ENCODE measurements at places on chromosomes 5 and 9.
A peak's percentile ranks its signal among the peaks of the same experiment; 100 is the strongest.

DNA sequence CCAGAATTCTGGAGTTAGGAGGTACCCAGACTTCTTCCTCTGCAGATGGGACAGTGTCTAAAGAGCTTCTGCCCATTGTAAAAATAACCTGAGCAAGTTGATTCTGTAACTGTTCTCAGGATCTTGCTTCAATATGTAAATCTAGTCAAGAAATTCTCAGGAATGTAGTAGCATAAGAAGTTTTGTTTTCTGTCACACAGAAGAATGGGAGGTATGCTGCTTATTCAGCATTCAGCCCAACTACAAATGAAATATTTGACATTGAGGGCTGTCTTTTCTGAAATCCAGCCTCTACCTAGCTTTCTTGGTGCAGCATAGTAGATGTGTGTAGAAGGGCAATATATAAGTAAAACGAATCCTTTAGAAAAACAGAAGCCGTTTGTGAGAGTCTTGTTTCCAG is 13.8 kb downstream of the MACIR start:
- H3K27ac ChIP-seq, result peak overlapping the region; percentile 44
- peaks cover 9% of the 10 kb centered on the region for H3K4me1 ChIP-seq
- H3K4me3 ChIP-seq, result no peak overlapping the region
- H3K27me3 ChIP-seq, result no peaks in the 10 kb centered on the region
- H3K36me3 ChIP-seq, result peaks cover 30% of the 10 kb centered on the region

DNA sequence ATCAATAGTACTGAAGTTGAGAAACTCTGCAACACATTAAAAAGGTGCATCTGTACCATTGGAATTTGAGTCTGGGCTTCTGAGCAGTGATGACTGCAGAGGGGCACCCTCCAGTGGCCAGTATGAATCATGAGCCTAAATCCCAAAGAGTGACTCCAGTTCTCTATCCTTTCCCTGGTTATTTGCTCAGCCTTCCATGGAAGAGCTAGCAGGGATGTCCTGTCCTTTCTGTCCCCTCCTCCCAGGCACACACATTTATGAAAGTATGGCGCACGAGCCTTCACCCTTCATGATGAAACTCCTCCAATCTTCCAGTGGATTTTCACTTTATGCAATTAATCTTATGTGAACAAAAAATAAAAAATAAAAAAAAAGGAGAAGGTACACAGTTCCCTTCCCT is 81.0 kb downstream of the ESM1 start:
- no peak for DNase-seq
- peaks cover 20% of the 10 kb centered on the region for H3K4me1 ChIP-seq
- H3K27me3 ChIP-seq, result peaks cover under 1% of the 10 kb centered on the region
- H3K36me3 ChIP-seq, result no peaks in the 10 kb centered on the region

DNA sequence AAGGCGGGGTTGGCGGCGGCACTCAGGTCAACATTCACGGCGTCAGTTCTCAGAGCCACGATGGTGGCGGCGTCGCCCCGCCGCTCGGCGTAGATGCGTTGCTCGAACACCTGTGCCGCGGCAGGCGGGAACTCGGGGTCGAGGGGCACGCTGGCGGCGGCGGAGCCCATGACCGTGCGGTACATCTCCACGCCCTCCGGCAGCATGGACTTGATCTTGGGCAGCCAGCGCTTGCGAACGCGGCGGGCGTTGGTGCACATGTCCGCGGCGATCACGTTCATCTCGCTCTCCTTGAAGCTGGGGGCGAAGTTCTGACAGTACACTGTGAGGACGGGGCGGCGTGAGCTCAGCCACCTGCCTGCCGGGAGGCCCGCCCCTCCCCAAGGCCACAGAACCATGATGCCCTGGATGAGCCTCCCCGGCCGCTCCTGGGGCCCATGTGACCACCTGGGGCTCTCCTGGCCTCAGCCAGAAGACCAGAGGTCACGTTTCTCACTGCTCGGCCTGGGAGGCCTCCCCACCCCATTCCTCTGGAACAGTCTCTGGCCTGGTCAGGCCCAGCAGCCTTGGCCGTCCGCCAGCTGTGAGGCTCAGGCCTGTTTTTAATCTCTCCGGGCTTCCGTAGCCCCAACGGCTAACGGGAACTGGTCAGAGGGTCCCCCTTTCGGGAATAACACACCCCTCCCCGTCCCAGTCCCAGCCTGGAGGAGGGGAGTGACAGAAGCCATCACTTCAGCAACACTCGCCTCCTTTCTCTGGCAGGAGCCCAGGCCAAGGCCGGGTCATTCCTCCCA is 50.7 kb upstream of the UBAC1 start:
- H3K27ac ChIP-seq, result no peak overlapping the region
- peaks cover 7% of the 10 kb centered on the region for H3K4me1 ChIP-seq
- peaks cover 28% of the 10 kb centered on the region for H3K36me3 ChIP-seq
- H3K27me3 ChIP-seq, result no peaks in the 10 kb centered on the region

- H3K27ac ChIP-seq, result no peak overlapping the region
- H3K4me1 ChIP-seq, result no peaks in the 10 kb centered on the region
- no peak for DNase-seq
Measured at GRCh38 chr5:158570502-158570901, 529.2 kb downstream of the EBF1 start.

GRCh38 chr9:103281126-103281525 is 286.0 kb downstream of the CYLC2 start:
- no peaks in the 10 kb centered on the region for H3K36me3 ChIP-seq
- H3K4me3 ChIP-seq, result no peak overlapping the region
- DNase-seq, result no peak
- H3K27me3 ChIP-seq, result no peaks in the 10 kb centered on the region
- H3K27ac ChIP-seq, result no peak overlapping the region

- peak; percentile 58 for DNase-seq
- H3K4me1 ChIP-seq, result peaks cover 3% of the 10 kb centered on the region
- H3K36me3 ChIP-seq, result peaks cover 4% of the 10 kb centered on the region
- H3K4me3 ChIP-seq, result no peak overlapping the region
Measured at GRCh38 chr5:33558489-33558888, 117.7 kb downstream of the TARS1 start.

- H3K36me3 ChIP-seq, result no peaks in the 10 kb centered on the region
- no peak overlapping the region for H3K27ac ChIP-seq
- no peak for DNase-seq
Measured at GRCh38 chr5:28286566-28286965, 1248.2 kb upstream of the CDH9 start.

DNA sequence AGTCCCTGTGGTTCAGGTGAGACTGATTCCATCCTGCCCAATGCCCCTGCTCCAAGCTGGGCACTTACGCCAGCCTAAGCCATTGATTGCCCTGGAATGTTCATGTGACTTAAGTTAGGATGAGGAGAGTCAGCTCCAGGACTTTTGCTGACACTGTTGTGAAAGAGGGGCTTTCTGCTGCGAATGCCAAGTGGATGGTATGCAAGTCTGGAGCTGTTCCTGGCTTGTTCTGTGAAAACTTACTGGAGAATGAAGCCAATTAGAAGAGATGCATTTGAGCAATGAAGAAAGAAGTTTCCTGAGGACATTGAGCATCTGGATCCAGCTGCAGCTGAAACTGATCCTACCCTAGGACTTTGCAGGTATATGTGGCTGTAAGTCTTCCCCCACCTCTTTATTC is 61.2 kb upstream of the ZFR start:
- no peaks in the 10 kb centered on the region for H3K27me3 ChIP-seq
- no peaks in the 10 kb centered on the region for H3K36me3 ChIP-seq
- H3K4me1 ChIP-seq, result peaks cover 49% of the 10 kb centered on the region
- H3K4me3 ChIP-seq, result peak overlapping the region; percentile 0
- peak overlapping the region; percentile 54 for H3K27ac ChIP-seq

DNA sequence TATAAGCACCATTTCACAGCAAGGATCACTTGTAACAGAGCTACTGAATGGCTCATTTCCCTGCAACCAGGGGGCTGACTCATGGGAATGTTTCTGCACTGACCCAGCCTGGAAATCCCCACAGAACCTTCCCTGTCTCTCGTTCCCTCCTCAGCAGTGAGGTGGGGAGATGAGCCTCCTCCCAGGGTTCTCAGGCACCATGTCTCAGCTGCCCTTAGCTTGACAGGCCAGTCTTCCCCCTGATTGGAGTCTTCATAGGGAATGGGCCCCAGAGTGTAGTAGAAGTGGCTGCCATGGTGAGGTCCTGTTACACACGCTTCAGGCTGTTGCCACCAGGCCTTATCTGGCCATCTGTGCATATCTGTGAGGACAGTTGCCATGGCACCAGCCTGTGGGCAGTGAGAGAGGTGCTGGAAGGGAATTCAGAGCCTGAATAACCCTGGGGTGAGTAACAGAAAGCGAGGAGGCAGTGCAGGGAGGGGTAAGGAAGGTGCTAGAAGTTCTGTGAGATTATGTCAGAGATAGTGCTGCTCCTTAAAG is 324.4 kb downstream of the ENC1 start:
- peak; percentile 88 for DNase-seq
- no peaks in the 10 kb centered on the region for H3K27me3 ChIP-seq
- H3K4me3 ChIP-seq, result peak overlapping the region; percentile 6
- no peaks in the 10 kb centered on the region for H3K36me3 ChIP-seq
- peaks cover 40% of the 10 kb centered on the region for H3K4me1 ChIP-seq

GRCh38 chr5:76801159-76801802 is 17.5 kb upstream of the F2RL1 start:
- no peaks in the 10 kb centered on the region for H3K27me3 ChIP-seq
- peak overlapping the region; percentile 83 for H3K27ac ChIP-seq
- no peak overlapping the region for H3K4me3 ChIP-seq
- peak; percentile 62 for DNase-seq
